ENCODE measurements at places on chromosomes 13 and 19.

- DNase-seq: no peak
Measured at GRCh38 chr19:52227196-52227940, 37.5 kb downstream of the PPP2R1A start.

DNA sequence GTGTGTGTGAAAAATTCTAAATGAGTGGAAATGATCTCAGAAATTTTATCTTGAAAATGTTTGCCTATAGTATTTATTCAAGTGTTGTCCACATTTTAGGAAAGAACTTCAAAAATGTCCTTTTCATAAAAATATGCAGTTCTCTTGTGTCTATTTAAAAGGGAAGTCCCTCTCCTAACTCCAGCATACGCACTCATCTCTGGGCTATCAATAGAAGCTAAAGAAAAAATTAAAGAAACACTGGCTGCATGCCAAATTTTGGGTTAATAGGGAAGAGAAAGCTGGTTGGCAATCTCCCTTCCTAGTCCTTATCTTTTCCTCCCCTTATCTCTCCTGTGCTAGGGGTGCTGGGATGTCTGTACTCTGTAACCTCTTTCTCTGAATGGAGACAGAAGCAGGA is 313.3 kb downstream of the ENOX1 start:
- DNase-seq: no peak

- no peak for DNase-seq
Measured at GRCh38 chr13:113749967-113750366, 9.1 kb upstream of the TMEM255B start.

DNA sequence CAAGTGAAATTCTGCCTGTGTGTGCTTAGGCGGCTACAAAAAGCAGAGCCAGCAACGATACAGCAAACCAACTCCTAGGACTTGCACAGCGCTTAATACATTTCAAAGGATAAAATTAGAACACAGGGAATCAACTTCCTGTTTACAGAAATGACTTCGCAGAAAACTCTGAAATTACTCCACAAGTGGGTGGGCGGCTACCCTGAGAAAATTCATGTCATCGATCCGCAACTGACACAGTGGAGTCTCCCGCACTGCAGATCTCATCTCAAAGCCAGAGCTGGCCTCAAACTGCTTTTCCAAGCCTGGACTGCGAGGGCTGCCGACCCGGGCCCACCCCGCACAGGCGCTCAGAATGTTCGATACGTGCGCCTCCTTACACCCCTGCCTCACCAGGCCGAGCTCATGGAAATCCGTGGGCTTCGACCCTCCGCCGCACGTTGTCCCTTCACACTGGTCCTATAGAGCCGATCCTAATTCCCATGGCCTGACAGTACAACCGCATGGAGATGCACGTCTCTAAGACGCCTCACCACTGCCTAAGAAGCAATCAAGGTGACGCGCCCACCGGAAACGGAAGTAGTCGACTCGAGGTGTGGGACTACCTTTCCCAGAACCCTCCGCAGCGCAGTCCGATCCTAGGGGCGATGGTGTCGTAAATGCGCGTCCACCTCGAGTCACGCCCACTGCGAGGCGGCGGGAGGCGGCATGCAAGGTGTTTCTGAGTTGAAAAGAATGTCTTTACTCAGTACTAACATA is at the start of gene ZNF229:
ZNF229 (minus strand) TSS at position 557 of the 759 bp plus-strand sequence. CDS start 5,625 bp downstream, outside the sequence.
- peak; percentile 81 for DNase-seq

- peak; percentile 94 for DNase-seq
Measured at GRCh38 chr13:113897161-113897560, 33.3 kb upstream of the GAS6 start.

GRCh38 chr13:100176801-100177400 is 88.0 kb downstream of the PCCA start:
- peak; percentile 2 for DNase-seq

- no peak for DNase-seq
Measured at GRCh38 chr19:37332839-37333238, 38.1 kb upstream of the ZNF527 start.
